Activated naive CD4-positive, alpha-beta T cell treated with anti-CD3 and anti-CD28 coated beads, Interleukin-2, amount 10 ng/mL, durations not matched to agents 7 days and 5 days (primary cell): ENCODE measurements at places on chromosomes 16 and 17.

GRCh38 chr17:30716461-30717290 lies 107.8 kb downstream of the CRLF3 start:
- DNase-seq: no peak

- DNase-seq: no peak
Observed at GRCh38 chr16:75254359-75254837, 3.0 kb upstream of the BCAR1 start.

- DNase-seq: no peak
Observed at GRCh38 chr17:56629531-56630075, 36.1 kb downstream of the NOG start.

- DNase-seq: no peak
Observed at GRCh38 chr17:28144019-28144418, 101.5 kb downstream of the NLK start.

- DNase-seq: no peak
Observed at GRCh38 chr17:48393283-48393682, 36.7 kb downstream of the SKAP1 start.

DNA sequence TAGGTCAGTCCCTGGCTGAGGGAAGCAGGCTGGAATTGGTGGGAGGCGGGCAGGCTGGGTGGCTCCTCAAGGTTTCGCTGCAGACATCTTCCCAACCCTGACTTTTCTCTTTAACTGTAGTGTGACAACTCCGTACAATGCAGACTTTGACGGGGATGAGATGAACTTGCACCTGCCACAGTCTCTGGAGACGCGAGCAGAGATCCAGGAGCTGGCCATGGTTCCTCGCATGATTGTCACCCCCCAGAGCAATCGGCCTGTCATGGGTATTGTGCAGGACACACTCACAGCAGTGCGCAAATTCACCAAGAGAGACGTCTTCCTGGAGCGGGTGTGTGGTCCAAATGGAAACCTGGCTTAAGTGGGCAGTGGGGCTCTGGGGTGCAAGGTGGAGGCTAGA lies 15.0 kb downstream of the POLR2A start:
- DNase-seq: no peak

DNA sequence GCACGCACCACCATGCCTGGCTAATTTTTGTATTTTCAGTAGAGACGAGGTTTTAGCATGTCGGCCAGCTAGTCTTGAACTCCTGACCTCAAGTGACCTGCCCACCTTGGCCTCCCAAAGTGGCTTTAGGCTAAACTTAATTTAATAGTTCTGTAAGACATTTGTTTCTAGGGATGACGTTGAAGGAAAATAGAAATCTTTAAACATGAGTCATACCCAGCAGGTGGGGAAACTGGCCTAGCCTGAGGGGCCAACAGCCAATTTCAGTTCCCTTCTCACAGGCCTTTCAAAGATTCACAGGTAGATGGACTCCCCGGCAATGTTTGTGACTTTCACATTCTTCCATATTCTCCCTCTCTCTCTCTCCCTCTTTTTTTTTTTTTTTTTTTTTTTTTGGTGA lies 18.1 kb upstream of the ITPRIPL2 start:
- no peak for DNase-seq

DNA sequence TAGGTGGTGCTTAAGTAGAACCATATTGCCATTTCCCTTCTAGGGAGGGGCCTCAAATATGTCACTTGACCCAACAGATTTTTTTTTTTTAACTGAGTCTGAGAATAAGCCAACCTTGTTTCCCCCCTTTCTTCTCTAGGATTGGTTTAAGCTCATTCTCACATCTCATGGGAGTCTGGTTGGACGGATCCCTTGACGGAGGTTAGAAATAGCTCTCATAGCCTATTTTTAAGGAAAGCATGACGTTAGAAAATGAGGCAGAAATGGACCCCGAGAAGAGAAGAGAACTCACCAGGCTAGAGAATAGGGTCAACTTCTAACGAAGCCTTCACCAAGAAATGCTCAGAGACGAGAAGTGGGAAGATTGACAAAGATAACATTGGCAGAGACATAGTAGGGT lies 95.1 kb upstream of the ZFHX3 start:
- DNase-seq: no peak

GRCh38 chr16:17246268-17246885 lies 224.4 kb downstream of the XYLT1 start:
- DNase-seq: no peak

DNA sequence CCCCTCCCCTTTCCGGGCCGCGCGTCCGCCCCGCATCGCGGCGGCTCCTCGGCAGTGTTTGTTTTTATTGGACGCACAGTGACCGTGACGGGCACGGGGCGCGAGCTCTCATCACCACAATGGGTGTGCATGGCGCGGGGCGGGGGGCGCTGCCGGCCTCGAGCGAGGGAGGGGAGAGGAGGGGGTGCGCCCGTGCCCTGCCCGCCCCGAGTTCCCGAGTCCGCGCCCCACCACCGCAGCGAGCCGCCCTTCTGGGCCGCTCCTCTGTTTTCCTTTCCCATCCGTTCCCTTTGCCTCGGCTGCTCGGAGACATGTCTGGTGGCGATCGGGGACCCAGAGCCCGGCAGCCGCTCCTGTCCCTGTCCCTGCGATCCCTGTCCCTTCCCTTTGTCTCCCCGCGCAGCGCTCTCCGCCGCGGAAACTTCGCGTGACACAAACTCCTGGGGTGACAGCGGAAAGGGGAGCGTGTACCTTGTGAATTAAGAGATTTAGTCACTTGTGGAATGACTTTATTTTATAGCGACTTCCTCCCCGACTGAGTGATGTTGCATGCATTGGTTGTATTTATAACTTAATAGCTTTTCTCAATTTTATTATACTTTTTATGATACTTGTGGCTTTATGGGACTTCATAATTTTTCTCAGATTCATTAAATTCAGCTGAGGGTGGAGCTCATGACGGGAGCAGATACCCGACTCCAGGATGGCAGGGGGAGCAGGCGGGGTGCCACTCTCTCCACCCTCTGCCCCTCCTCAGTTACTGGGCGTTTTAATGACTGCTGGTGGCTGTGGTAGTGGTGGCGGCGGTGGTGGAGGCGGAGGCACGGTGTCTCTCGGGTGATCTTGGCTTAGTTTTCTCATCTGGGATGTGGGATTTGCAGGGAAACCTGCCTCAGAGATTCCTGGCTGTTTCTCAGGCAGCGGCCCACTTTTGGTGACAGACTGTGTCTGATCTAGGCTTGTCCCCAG lies 40.8 kb downstream of the MRM1 start:
- peak; percentile 27 for DNase-seq

GRCh38 chr16:66189951-66190350 lies 176.5 kb upstream of the CDH5 start:
- no peak for DNase-seq

- DNase-seq: no peak
Observed at GRCh38 chr17:70169709-70170597, 621 bp downstream of the KCNJ2 start.

DNA sequence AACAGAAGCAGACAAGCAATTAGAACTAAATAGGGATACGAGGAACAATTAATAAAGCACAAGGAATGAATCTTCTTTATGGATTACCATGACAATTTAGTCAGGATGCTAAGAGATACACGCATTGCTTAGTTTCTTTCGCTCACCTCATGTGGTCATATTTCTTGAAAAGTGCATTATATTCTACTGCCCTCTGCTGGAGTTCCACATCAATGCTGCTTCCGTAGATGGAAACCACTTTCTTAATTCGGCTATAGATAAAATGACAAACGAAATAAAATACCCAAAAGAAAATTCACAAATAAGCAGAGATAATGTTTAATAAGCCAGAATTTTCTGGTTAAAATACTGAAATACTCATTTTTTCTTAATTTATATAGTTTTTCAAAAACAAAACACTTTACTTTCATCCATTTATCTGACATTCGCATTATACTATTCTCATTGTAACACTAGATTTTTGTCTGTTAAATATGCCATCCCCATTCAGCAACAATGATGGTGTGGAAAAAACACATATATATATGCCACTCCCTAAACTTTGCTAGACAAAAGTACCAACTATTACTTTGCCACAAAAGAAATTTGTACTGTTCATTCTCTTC lies 22.0 kb upstream of the PHLPP2 start:
- peak; percentile 36 for DNase-seq

DNA sequence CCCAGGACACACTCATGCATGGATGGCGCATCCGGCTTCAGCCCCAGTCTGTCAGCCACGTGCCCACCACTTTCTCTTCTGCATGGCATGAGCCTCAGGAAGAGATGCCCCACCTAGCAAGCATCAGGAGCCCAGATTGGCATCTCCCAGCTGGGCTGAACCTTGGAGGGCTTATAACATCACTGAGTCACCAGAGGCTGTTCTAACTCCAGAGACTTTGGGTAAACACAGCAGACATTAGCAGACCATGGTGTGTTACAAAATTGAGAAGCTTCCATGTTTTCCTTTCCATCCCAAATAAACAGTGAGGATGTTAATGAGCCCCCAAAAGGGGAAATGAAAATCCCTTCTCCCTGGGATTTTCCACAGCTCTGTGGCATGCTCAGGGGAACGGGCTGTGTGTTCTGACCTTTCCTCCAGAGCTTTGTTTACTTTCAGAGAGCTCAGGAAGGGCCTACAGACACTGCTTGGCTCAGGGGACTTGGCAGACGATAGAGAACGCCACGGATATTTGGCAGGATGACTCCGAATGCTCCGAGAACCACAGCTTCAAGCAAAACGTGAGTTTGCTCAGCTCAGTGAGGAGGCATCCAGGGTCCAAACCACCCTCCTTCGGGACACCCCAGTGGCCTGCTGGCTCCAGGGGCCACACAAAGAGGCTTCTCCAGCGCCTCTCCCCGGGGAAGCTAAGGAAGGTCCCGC lies 16.5 kb downstream of the GLP2R start:
- no peak for DNase-seq

DNA sequence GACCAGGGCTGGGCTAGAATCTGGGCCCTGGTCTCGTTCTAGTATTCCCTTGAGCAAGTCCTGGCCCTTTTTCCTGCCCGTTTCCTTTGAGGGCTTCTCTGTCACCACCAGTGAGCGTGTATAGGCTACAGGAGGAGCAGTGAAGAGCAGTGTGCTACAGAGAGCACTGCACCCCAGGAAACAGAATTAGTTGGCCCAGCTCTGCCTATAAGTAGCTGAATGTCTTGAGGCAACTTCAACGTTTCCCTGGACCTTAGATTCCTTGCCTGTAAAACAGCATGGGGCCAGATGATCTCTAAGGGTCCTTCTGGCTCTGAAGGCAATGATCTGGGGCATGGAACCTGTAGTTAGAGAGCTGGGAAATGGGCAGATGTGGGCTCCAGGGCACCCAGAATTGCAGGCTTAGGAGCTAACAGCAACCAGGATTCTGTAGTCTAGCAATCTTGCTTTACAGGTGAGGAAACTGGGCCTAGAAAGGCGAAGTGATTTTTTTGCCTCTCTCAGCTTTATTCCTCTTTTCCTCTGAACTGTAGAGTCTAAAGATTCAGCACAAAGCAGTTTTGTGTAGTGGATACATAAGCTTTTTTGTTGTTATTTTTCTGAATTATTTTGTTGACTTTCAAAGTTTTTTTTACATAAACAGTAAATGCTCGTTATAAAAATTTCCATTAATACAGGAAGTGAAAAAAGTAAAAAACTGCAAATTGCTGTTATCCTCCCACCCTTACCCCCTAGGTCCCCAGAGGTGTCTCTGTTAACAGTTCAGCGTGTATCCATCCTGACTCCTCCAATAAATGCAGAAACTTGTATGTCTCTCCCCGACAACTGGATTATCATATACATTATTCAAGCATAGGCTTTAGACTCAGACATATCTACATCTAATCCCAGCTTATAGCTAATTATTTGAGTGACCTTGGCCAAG lies 1.7 kb upstream of the MYL4 start:
- no peak for DNase-seq

GRCh38 chr17:4658478-4659305 lies 17.2 kb upstream of the ALOX15 start:
- peak; percentile 37 for DNase-seq

GRCh38 chr17:57636274-57636673 lies 108.8 kb downstream of the CCDC182 start:
- no peak for DNase-seq

DNA sequence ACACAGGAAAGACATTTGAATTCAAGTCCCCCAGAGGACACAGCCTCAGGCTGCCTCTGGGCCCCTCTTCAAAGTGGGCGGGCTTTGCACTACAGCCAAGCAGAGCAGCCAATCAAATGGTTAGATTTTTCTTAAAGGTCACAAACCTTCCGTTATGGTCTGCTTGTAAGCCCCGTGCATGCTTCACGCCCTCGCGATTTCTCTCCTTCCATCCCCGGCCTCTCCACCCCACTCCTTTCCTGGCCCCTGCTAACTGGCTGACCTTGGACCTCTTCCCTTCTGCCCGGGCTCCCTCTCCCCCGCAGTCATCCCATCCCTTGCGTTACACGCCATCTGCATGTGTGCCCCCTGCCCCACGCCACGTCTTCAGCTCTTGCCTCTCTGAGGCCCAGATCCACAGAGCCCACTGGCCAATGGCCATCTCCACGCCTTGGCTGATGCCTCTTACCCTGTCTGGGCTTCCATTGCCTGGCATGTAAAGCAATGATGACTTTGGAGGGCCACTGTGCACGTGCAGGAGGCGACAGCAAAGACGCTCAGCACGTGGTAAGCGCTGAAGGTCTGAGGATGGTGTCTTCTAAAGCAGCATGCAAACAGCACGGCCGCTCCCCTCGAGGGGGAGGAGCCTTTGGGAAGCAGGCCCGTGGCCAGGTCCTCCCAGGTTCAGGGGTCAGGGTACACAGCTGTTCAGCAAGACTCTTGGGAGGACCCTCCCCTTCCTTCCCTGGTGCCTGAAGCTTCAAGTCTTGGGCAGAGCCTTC lies 86.8 kb downstream of the ZDHHC7 start:
- DNase-seq: no peak

DNA sequence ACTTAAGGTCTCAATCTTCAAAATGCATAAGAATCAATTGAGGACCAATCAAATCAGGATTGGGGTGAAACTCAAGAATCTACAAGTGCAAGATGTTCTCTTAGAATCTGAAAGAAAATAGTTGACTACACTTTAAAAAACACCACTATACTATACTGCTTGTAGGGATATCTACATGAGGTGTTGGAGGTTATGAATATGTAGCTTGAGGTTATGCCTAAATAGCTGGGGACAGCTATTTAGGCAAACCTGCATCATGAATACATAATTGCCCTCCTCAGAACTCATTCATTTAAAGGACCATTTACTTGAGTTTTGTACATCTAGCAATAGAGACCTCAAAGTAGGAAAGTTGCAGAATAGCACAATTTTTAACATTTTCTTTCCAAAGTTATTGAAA lies 40.1 kb downstream of the KCNJ16 start:
- no peak for DNase-seq

DNA sequence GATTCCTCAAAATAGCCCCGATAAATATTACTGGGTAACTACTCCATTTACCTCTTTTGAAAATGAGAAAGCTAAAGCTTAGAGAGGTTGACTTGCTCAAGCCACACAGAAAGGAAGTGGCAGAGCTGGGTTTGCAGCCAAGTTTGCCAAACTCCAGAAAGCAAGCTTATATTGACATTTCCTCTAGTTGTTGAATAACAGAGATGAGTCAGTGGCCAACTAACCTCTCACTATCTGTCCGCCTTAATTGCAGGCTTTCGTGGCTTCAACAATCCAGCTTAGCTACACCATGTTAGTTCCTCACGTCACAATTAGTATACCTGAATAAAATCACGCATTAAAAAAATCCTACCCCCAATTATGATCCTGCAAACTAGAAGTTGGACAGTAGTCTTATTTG lies 151.7 kb downstream of the CNTNAP4 start:
- DNase-seq: no peak

- DNase-seq: no peak
Observed at GRCh38 chr17:33055171-33055611, 63.5 kb downstream of the SPACA3 start.
